NCI-H510A (cell line): ENCODE measurements at places on chromosomes 3 and 15.

DNA sequence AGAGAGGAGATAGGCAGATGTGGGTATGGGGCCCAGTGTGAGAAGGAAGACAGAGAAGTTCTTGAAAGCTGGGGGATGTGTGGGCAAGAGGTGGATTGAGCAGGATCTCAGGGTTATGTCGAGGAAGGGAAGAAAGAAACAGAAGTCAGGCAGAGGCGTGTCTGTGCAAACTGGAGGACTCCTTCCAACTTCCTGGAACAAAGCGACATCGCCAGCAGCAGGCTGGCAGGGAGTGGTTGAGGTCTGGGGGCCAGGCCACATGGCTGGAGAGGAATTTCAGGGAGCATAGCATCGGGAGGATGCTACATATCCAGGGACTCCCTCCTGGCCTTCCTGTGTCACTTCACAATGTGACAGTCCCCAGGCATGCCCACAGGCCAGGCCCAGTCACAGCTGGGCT, 42.9 kb upstream of the MYZAP start:
- DNase-seq, result no peak

DNA sequence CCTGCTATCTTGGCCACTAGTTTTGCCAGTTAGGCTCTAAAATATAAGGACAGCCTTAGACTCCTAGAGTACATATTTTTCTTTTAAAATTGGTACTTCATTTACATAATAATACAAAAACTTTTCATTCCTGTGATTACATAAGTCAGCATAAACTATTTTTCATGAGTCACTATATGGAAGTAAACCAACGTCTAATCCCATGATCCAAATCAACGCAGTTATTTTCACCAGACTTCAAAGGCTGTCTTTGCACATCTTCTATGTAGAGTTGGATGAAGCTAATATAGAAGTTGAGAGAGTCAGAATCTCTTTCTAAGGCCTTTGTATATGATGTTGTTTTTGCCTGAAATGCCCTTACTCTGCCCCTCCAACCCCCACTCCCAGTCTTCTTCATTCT, 7.6 kb upstream of the MFSD1 start:
- no peak for DNase-seq

DNA sequence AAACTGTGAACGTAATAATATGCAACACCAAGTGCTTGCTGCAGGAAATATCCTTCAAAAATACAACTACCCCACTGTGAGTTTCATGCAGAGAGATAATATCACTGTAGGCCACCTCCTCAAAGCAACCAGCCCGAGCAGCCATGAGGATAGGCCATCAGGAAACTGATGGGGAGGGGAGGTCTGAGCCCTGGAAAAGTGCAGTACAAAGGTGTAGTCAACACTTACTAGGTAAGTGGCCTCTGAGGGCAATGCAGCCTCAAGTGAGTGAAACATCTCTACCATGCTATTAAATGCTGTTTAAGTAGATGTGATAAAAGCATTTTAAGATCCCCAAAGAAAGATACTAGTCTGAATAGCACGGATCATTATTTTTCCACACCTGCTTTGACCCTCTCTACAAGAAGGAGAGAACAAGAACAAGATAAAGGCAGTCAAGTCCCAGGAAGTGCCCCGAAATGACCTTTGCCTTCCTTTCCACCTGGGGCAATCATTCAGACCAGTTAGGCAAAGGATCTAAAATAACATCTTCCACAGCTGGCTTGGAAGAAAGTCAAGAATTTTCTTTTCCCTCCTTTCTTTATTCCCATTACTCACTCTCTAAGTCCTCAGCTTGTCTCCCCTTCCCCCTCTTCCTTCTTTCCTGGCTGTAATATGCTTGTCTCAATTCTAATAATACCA, 62.8 kb downstream of the FMN1 start:
- DNase-seq, result no peak

GRCh38 chr3:138875754-138876664, 41.3 kb upstream of the PIK3CB start:
- no peak for DNase-seq

GRCh38 chr15:66875588-66876420, 173.8 kb downstream of the SMAD6 start:
- no peak for DNase-seq

- no peak for DNase-seq
These were observed 41.5 kb upstream of the CDV3 start for GRCh38 chr3:133531981-133532380.

DNA sequence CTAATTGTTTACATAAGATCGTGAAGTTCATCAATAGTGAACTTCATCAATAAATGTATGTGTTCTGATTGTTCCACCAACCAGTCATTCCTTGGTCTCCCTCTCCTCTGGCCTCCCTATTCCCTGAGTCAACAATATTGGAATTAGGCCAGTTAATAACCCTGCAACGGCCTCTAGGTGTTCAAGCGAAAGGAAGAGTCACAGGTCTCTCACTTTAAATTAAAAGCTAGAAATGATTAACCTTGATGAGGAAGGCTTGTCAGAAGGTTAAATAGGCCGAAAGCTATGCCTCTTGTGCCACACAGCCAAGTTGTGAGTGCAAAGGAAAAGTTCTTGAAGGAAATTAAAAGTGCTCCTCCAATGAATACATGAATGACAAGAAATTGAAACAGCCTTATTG, 89.4 kb upstream of the ACKR4 start:
- no peak for DNase-seq
